ENCODE measurements at places on chromosomes 16 and 17. TPM values are rescaled to one million over a fixed set of nuclear protein-coding genes. Genes with fewer than 3 reads are reported as not detected.

DNA sequence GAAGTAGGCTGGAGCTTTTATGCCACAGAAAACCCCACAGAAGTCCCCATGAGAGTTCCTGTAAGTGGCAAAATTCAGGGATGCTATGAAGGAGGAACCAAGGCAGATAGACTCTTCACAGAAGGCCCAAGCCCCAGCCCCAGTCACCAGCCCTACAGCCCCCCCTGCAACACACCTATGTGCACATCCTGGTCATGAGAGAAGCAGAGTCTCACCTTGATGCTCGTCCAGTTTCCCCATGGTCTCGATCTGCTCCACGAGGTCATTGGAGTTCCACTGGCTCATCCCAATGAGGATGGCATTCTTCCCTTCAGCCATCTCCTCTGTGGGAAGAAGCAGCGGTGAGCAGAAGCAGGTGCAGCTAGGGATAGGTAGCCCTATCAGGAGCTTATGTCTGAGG, 31.2 kb downstream of the PITPNM3 start:
- DNase-seq, result peak; percentile 12

DNA sequence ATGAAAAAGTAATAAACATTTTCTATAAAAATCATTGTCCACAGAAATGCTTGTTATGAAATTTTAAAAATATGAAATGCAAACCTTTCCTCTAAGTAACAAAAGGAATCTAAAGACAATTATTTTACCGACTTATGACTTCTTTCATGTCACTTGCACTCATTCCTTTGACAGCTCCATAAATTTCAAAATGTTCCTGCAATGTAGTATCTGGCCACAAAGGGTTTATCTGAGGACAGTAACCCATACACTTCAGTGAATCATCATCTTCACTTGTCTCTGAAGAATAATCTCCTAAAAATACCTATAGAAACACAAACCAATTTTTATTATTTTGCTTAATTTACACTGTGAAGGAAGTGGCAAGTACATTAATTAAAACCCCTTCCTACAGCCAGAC, 25.6 kb upstream of the ABCA10 start:
- no peak for DNase-seq

GRCh38 chr16:28167730-28168129, 44.0 kb downstream of the XPO6 start:
- DNase-seq, result no peak

DNA sequence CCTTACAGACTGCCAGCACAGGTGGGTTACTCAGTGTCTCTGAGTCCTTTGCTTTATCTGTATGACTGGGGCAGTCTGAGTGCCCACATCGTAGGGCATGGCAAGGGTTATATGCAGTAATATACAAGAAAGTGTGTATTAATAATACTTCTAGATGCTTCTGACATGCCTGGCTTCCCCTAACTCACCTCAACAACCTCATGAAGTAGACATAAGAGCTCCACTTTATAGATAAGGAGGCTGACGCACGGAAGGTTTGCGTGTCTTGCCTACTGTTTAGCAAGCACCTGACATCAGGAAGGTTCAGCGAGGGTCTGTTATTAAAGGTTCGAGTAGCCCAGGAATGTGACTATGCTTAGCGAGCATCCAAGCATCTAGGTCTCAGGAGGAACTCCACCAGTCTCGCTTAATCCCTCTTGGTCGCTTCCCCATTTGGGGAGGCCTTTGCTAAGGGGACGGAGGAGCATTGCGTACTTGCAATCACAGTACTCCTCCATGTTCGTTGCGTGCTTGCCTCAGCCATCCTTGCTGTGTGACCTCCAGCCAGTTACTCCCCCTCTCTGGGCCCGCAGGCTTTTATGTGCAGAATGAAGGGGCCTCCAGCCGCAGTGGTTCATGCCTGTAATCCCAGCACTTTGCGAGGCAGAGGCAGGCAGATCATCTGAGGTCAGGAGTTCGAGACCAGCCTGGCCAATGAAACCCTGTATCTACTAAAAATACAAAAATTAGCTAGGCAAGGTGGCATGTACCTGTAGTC, 1.6 kb downstream of the KCNG4 start:
- no peak for DNase-seq

DNA sequence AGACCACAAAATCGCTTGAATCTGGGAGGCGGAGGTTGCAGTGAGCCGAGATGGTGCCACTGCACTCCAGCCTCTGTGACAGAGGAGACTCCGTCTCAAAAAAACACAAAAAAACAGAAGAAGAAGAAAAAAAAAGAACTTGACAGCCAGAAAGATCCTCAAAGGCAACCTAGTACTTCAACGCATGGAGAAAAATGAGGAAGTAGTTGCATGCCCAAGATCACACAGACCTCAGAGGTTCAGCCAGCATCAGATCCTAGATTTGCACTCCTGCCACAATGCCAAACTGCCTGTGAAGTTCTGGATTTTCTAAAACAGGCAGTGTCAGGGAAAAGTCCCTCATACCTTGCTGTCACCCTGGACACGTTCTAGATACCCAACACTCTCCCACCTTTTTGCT, 1.5 kb downstream of the ATPAF2 start:
- DNase-seq, result no peak

DNA sequence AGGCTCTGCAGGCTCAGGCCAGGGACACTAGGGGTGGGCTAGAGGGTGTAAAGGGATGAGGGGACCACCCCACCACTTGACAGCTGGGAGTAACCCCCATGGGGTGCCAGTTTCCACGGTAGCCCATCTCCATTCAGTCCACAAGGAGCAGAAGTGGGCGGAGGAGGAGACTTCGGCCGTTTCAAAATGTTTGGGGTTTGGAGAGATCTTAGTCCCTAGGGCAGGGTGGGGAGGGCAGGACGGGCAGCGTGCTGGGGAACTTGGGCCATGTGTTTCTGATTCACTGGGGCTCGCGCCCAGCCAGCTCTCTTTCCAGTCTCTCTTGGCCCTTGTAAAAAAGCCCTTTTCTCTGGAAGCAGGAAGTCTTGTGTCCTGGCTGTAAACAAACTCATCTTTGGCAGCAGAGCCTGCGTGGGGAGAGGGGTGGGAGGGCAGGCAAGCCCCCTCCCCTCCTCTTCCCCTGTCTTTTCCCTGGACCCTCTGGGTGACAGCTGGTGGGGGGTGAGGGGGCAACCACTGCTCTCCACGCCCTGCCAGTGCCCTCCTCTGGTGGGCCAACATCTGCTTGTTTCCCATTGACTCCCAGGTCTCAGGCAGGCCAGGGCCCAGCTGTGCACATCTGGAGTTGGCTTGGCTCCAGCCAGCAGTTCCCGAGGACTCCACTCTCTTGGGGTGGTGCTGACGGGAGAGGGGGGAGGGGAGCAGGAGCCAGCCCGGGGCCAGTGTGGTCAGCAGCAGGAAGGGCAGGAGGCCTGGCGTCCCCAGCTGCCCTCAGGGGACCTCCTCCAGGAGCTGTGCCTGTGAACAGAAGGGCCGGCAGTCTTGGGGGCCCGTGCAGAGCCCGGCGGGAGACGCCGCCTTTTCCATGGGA, 8.1 kb downstream of the CYGB start:
- DNase-seq, result no peak

DNA sequence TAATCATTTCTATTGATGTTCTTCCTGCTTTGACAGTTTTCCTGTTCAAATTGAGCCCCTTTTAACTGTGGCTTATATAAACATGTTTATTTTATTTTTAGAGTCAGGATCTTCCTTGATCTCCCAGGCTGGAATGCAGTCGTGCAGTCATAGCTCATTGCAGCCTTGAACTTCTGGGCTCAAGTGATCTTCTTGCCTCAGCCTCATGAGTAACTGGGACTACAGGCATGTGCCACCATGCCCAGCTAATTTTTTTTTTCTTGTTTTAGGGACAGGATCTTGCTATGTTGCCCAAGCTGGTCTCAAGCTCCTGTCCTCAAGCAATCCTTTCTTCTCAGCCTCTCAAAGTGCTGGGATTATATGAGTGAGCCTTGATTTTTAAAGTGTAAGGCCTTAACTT, 14.7 kb downstream of the PHKB start:
- DNase-seq, result no peak

The ITGAX gene
- polyA plus RNA-seq, result 1.2 TPM

The USP10 gene
- polyA plus RNA-seq, result 18.2 TPM

Data from pancreas (tissue), 10 donors.